ENCODE measurements at places on chromosomes 16 and 17.

- no peak for DNase-seq
These were observed 100.1 kb downstream of the YPEL2 start for GRCh38 chr17:59431601-59432000.

DNA sequence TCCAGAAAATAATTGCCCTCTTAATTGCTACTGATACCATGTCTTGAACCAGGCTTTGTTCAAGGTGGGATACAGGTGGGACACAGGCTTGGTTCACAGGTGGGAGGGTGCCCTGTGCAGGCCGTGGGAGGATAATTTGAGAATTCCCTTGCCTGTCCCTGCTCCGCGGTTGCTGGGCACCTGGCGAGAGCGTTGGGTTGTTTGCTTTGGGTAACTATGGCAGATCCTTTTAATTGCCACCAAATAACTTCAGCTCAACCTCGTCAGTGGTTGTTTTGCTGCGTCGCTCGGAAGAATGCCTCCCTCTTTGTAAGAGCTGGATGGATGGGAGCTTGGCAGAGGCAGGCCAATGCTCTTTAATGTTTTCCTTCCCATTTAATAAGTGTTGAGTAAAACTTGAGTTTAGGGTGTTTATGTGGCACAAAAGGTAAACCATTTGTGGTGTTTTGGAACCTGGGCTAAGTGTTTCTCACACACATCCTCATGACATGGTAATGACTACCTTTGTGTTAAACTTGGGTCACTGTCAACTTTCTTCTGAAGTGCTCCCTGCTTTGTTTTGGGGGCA, 202.5 kb downstream of the MSI2 start:
- no peak for DNase-seq

- no peak for DNase-seq
These were observed 4.4 kb upstream of the SNX29 start for GRCh38 chr16:11972128-11972527.

DNA sequence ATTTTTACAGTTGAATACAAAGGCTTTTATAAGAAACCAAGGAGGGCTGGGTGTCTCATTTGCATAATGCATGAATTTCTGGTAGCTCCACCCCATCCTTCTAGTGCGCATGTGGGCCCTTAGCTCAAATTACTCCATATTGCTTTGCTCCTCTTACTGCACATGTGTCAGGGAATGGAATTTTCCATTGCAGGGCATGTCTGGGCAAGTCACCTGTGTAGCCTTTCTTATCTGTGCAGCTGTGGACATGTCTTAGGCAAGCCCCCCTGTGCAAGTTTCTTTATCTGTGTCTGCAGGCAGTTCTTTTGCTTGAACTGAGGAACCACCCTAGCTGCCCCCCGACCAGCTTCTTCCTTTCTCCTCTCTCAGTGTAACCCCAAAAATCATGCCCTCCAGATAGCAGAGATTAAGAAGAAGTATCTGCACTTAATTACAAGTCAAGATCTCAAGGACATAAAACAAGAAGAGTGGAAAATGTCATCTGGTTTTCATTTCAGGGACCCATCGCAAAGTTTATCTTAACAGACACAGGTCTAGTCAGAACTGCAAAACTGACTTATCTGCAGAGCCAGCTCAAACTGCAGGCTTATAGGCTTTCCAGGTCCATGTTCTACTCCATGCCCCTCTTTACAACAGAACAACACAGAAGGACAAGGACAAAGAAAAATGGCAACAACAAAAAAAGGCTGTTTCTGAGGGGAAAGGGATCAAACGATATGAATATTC, 137.9 kb upstream of the HS3ST4 start:
- DNase-seq: no peak

DNA sequence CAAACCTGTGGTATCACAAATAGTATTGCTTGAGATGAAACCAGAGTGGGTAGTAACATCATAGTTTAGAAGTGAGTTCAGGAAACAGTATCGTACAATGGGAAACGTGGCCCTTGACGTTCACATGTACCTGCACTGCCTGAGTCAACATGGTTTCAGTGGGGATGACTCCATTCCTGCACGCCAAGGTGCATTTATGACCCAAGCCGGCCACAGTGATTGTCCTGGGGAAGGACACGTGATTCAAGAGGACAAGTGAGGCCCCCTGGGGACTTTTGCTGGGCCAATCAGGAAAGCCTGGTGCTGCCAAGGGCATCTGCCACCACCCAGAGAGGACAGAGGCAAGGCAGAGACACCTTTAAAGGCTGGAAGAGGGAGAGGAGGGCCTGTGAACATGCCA, 119.2 kb downstream of the AXIN2 start:
- DNase-seq: no peak

DNA sequence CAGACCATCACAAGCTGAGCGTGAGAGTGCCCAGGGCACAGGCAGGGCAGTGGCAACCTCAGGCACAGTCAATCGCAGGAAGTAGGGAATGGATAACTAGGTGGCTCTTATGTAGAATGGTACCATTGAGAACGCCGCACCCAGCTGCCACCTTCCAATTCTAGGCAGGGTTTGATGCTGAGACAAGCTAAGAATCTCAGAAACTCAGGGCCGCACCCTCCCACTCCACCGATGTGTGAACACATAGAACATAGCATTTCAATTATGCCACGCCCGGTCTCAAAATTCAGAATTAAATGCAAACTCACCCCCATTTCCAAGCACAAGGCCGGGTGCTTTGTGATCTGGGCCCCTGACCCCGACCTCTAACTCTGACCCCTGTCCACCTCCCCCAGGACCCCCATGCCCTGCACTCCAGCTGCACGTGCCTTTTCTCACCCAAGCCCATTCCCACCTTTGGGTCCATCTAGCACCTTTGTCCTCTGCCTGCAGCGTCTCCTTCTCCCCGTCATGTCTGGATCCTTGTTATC, 178.4 kb downstream of the C16orf95 start:
- DNase-seq: no peak

DNA sequence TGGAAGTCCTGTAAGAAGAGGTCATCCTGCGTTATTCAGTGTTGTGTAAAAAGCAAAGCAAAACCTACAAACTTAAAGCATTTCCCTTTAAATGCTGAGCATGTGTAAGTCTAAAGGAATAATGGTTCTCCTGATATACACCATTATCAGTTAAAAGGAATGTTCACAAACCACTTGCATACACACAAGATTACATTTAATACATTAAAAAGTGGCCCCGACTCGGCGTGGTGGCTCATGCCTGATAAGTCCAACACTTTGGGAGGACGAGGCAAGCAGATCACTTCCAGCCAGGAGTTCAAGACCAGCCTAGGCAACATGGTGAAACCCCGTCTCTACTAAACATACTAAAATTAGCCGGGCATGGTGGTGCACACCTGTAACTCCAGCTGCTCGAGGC, 30.5 kb downstream of the CPPED1 start:
- no peak for DNase-seq

DNA sequence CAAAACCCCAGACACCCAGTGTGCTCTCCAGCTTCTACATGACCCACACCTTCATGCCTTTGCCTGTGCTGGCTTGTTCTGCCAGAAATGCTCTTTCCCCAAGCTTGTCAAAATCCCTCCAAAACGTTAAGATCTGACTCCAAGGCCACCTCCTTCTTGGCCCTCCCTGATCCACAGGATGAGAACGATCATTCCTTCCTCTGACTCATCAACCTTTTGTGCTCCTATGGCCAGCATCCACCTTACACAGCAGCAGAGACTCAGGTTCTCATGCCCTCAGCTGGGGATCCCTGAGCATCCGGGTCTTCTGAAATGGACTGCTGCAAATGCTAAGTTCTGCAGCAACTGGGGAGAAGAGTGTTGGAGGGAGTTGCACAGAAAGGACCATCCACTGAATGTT, 2.9 kb downstream of the ZBTB4 start:
- DNase-seq: no peak

DNA sequence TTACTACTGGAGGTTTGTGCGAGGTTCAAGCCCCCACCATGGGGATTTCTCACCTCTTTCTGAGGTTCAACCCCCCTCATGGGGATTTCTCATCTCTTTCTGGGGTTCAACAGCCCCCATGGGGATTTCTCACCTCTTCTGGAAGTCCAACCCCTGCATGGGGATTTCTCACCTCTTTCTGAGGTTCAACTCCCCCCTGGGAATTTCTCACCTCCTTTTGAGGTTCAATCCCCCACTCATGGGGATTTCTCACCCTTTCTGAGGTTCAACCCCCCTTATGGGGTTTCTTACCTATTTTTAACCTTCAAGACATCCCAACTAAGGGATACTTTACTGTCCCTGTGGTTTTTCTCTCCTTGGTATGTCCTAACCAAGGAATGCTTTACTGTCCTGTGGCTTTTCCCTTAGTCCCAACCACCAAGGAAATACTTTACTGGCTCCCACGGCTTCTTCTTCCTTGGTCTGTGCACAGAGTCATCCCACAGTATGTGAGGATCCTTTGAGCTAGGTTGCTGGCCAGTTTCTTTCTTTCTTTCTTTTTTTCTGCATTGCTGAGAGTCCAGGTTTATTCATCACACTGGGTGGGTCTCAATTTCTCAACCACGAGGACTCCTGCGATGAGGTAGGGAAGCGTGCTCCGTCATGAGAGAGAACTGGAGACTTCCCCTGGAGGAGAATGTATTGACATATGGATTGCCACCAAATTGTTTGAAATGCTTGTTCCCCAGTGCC, 2140.2 kb downstream of the TP53TG3F start:
- DNase-seq: no peak

DNA sequence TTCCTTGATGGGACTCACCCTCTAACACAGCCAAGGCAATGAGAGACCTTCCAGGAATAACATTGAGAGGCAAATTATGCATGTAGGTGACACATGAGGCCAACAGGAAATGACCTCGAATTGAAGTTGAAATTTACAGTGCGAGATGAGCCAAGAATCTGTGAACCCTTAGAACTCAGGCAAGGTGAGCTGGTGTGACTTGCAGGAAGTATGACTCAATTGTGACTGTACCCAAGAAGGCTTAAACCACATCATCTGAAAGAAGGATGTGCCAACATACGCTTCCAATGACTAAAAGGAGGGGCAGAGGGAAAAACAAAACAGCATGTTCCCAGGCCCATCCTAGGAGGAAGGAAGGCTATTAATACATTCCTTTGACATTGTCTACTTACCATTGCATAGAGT, 44.8 kb downstream of the PITPNC1 start:
- no peak for DNase-seq

GRCh38 chr17:66633317-66633965, 201.5 kb upstream of the CACNG5 start:
- no peak for DNase-seq

GRCh38 chr17:79341816-79342215, 267.2 kb downstream of the ENGASE start:
- no peak for DNase-seq

GRCh38 chr16:1794908-1795666, 1.6 kb upstream of the IGFALS start:
- DNase-seq: no peak

DNA sequence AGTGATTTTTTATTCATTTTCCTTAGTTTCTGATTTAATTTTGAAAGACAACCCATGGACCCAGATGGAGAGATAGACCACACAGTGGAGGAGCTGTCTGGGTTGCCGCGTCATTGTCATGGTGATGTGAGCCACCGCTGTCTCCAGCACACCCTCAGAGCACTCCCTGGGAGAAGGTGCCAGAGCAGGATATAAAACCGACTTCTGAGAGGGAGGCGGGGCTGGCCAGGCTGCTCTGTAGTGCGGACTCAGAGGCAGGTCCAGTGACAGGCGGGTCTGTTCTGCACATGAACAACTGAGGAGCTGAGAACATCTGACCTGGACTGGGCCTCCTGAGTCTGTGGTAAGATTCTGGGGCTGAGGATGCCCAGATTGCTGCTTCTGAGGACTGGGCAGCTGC, 216.3 kb upstream of the NLRP1 start:
- no peak for DNase-seq

- no peak for DNase-seq
These were observed 318.9 kb downstream of the MAP2K6 start for GRCh38 chr17:69733171-69734012.

DNA sequence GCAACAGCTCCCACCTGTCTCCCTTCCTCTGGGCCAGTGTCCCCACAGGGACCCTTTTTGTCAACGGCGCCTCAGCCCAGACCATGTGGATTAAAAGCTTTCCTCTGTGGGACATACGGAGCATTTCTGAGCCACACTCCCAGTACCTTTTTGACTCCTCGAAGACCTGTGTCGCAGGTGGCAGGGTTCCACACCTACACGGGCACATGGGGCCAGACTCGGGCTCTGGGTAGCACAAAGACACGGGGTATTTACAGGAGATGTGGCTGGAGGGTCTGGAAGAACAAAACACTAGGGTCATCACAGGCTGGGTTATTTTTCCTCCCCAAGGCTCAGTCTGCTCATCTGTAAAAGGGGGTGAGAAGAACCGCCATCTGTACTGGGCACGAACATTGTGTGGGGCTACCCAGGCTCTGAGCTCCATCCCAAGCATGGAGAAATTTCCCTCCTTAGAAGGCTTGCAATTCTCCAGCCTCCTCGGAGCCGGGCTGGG, 32.5 kb upstream of the SNN start:
- DNase-seq: no peak

GRCh38 chr16:80667925-80668324, 127.1 kb downstream of the DYNLRB2 start:
- no peak for DNase-seq

DNA sequence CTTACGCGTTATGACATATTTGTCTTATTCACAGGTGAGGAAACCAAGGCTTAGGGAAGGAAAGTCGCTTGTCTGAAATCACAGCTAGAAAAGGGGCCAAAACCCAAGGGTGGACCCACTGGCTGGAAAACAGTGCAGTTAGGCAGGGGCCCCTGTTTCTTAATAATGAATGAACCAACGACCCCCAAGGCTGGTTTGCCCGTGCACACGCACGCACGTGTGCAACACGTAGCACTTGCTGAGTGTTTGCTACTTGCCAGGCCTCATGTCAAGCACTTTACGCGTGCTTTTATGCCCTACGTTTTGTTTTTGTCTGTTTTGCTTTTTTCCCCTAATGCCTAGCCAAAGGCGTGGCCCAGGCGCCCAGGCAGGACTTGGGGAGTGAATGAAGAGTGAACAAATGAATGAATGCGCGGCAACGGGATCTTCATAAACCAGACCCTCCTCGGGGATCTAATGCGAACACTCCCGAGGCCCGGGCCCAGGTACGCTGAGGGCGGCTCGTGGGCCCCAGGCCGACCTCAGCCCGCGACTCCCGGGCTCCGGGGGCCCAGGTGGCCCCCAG, 571 bp upstream of the USP10 start:
- DNase-seq: no peak

DNA sequence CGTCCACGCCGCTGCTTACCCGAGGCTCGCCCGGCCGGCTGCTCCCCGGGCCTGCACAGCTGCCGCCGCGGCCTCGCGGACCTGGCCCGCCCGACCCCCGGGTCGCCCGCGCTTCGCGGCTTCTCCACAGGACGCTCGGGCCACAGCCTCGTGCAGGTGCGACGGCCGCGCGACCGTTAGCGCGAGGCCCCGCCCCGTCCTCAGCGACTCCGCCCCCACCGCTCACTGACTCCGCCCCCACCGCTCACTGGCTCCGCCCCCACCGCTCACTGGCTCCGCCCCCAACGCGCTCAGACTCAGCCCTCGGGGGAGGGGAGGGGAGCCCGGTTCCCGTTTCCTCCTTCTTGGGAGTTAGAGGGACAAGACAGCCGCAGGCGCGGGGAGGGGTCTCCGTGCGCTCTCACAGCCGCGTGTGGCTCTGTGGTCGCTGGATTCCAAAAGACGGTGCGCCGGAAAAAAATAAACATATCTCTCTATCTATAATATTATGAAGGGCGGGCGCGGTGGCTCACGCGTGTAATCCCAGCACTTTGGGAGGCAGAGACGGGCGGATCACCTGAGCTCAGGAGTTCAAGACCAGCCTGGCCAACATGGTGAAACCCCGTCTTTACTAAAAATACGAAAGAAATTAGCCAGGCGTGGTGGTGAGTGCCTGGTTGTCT, at the start of gene MEIOB:
TSS of gene MEIOB (minus strand) at position 191 of the 662 bp plus-strand sequence. CDS start 3,989 bp downstream, outside the sequence.
- DNase-seq: no peak

- no peak for DNase-seq
These were observed 70.1 kb upstream of the HAS3 start for GRCh38 chr16:69035375-69035774.

Measured in esophagus squamous epithelium (tissue), 5 donors.